ENCODE measurements at places on chromosomes 7 and 10.

DNA sequence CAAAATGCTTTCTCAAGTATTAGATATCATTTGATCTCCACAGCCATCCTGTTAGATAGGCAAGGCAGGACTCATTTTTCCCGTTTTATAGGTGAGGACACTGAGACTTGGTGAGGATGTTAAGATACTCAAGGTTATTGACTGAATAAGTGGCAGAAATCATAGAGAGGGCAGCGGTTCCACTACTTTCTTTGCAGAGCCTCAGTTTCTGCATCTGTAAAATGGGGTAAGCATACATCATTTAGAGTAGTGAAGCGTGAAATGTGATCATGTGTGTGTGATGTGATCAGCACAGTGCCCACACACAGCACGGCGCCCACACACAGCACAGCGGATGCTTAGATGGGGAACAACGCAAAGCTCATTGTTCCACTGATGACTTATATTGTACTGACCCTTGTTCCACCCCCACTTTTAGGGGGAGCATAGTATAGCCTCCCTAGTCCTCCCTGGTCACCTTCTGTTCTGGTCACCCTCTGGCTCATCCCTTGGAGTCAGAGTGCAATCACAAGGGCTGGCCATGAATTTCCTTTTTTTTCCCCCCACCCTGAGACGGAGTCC is 10.5 kb downstream of the UBTD1 start:
- DNase-seq: no peak

GRCh38 chr7:23003505-23004246 is 10.3 kb downstream of the HYCC1 start:
- DNase-seq: no peak

DNA sequence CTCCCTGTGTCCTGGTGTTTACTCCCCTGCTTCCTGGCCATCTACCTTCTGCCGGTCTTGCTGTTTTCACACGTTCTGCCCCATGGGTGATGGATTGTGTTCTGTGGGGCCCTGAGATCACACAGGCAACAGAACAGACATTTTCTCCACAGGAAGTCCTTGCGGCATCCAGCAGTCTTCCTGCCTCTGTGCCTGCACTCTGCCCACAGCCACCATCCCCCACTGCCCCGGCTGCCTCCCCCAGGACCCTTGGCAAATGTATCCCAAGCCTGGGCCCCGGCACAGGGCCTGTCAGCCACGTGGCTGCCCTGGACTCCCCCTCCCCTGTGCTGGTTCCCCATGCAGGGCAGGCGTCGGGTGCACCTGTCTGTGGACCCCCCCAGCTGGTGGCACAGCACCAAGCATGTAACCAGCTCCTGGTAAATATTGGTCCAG is 184.2 kb downstream of the WDR37 start:
- DNase-seq: no peak

DNA sequence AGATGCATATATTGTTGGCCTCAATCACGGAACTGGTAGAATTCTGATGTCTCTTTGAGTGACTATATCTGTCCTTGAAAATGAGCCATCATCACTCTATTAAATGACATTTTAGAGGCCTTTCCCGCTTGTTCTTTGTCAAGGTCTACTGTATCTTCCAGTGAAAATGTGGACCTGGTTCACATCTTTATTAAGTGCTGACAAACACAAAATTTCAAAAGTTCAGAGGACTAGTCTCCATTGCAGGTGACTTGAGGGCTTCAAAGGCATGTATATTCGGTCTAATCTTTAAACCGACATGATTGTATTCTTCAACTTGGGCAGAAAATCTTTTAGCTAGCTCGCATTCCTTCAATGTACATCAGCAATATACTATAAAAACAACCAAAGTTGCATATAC is 36.6 kb upstream of the VWDE start:
- DNase-seq: no peak

GRCh38 chr10:88991899-88992320 is 1.3 kb downstream of the FAS start:
- no peak for DNase-seq

DNA sequence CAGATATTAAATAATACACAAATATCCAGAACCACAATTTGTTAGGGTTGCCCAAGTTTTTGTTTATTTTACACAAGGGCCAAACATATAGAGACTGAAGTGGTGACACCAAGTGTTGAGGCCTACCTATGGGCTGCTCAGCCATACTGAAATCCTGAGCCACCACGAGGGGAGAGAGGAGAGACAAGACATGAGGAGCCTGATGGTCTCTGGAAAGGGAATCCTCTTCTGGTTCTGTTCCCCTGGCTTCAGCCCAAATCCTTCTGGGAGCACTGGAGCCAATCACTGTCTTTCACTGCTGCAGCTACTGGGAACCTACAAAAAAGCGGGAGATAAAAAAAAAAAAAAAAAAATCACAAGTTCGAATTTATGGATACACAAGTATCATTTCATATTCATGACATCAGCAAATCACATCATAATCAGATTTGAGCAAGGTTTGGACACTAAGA is 1.9 kb downstream of the SKIDA1 start:
- DNase-seq: no peak

DNA sequence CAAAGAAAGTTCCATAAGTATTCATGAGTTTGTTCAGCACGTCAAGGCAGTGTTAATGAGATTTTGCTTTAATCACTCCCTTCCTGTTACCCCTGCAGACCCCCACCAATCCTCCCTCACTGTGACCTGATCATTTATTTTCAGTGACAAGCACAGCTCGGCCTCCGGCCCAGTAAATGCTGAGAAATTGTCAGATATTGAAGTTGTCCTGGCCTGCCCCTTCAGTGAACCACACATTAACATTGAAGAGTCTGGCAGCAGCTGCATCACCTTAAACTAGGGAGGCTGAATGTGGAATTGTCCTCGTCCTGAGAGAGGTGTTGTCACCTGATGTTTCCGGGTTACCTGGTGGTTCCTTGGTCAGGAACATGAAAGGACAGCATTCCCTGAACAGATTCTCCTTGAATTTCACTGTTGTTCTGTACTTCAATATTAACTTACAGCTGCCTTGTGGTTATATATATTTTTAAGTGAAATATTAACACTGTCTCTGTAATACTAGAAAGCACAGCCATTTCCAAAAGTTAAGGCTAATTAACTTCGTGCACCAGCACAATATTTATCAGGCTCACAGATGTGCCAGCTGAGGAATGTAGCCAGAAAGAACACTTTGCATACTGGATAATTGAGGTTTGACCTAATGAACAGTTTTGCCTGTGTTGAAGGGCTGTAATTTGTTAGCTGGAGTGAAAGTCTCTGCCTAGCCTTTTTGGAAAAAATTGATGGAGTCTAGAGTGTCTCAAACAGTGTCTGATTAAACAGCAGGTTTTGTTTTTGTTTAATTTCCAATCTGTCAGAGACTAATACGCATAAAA is 265.3 kb downstream of the HDAC9 start:
- no peak for DNase-seq

DNA sequence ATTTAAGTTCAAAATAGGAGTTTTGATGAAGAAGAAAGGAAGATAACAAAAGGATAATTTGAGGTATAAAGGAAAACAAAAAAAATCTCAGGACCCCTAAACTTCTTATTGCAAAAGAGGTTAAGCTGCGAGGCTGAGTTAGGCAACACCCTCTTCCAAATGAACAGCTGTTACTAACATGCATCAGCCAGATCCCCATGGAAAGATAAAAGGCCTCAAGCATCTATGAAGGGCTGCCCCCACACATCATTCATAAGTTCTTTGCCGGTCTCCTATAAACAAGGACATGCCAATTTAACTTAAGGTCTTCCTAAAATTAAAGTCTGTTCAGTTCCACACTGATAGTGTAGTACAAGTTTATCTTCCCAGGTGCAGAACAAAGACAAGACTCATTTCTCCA is 75.8 kb upstream of the IMMP2L start:
- DNase-seq: no peak

GRCh38 chr7:157404845-157405481 is 68.2 kb downstream of the DNAJB6 start:
- DNase-seq: no peak

GRCh38 chr10:1573334-1573969 is 163.9 kb downstream of the ADARB2 start:
- DNase-seq: no peak

DNA sequence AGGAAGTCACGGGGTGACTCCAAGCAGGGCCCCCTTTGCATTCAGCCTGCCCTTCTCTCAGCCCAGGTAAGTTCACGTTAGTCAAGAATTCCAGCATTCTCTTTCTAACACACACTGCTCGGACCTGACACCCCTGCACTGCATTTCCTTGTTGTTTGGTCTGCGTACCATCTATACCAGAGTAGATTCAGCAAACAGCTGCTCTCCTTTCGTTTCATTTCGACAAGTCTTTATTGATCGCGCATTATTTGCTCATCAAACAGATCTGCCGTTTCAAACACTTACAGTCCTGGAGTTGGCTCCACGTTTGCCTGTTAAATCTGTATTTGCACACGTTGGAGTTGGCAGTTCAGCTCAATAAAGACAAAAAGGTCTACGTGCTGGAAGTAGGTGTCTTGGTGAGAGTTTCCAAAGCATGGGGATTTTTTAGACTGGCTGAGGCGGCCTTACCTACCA is 495.1 kb downstream of the RPS24 start:
- no peak for DNase-seq

GRCh38 chr10:73357166-73357565 is 1.5 kb downstream of the CFAP70 start:
- no peak for DNase-seq

DNA sequence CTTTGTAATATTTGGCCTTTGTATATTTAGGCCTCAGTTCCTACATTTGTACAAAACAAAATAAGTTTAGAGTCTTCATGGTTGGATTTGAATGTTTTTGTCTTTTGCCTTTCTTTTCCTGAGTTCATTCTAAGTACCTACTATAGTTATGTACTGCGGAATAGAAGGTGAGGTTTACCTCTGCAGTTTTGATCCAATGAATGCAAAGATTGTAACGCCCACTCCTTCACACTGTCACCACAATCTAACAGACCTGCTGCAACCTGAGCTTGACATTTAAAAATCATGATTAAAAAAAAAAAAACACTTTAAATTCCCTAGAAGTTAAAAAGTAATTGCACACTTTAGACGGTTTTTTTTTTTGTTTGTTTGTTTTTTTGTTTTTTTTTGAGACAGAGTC is 145.0 kb downstream of the CALCR start:
- DNase-seq: no peak

DNA sequence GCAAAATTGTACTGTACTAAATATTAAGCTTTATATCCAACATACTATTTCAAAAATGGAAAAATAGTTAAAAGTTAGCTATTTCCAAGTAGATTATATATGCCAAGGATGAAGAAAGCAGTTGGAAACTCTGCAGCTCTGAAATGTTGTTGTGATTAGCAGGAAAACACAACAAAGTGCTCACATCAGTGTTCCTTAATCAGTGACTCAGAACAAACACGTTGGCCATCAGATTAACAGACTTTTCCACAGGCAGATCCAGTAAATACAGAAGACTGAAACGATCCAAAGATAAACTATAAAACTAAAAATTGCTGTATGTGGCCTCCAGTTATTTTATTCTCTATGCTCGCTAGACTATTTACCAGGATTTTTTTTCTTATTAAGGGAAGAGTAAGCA is 99.6 kb upstream of the SEMA3D start:
- no peak for DNase-seq

- DNase-seq: no peak
Measured at GRCh38 chr7:129073204-129073603, 18.3 kb upstream of the TNPO3 start.

GRCh38 chr7:41877118-41877517 is 174.2 kb upstream of the INHBA start:
- DNase-seq: no peak

- DNase-seq: no peak
Measured at GRCh38 chr10:110348336-110348735, 43.6 kb upstream of the SMNDC1 start.

DNA sequence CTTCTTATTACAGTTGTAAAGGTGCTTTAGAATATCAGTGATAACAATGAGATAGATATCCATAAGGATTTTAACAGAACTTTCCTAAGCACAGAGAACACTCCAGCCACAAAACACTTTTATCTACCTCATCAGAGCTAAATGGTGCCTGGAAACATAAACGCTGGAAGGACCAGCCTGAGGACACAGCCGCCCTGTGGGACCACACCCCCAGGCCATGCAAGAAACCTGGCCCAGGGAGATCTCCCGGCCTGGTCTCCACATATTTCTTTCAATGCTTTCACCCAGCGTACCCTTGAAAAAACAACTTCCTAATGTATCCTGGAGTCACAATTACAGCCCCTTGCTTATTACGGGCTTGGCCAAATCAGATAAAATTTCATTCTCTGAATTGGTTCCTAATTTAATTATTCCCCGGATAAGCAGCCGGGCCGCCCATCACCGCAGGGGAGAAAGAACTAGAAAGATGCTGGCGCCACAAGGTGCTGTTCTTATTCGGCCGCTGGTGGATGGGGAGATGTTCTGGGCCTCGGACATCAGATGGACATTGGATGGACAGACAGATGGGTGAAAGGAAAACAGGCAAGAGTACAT is 11.8 kb downstream of the CHST15 start:
- DNase-seq: no peak

DNA sequence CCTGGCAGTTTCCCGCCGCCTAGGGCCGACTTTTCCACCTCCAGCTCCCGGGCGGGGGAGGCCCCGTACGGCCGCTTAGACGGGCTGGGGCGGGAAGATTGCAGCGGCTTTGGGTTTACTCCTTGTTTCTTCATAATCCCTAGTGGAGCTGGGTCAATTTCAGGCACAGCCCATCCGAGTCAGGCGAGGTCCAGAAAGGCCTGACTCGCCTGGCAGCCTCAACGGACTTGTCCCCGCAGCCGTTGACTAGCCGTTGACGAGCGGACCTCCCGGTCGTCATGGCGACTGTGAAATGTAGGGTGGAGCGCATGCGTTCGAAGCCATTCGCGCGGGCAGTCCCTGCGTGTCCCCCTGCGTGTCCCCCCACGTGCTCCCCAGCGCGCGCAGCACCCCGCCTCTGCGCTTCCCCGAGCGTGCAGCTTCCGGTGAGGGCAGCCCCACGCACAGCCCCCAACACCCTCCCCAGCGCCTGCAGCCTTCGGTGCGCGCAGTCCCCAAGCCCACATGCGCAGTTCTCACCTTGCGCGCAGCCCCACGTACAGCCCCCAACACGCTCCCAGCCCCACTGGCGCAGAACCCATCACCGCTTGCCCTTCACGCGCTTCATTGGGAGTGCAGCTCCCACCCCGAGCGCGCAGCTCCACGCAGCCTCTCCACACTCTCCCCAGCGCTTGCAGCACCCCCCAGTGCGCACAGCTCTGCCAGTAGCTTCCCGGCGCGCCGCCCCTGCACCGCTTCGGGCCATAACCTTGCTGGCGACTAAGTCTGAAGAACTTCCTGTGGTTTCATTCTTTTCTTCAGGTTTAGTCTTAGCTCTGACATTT is 67.8 kb downstream of the TBX20 start:
- no peak for DNase-seq

GRCh38 chr7:41313171-41313570 is 389.7 kb downstream of the INHBA start:
- DNase-seq: no peak

DNA sequence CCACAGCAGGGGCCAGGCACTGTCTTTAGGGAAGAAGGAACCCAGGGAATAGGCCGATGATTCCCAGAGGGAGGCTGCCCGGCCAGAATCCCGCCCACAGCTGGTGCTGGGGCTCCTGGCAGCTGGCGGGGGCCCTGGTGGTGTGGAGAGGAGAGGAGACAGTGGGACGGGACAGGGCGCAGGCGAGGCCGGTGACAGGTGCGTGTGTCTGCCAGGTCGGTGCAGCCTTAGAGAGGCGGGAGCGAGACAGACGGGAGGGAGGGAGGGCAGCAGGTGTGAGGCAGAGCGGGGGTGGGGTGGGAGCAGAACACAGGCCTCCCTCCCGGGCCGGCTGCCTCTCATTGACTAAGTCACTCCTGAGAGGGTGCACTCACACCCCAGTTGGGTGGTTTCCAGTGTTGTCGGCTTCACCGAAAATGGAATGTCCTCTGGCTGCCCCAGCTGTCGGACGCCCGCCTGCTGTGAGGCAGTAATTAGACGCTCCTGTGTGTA is 55.2 kb downstream of the ELFN1 start:
- DNase-seq: no peak

Measured in GM18507 (cell line).